Stimulated activated CD4-positive, alpha-beta T cell treated with anti-CD3 and anti-CD28 coated beads, Interleukin-2, amount 100 ng/mL, for 24 hours (primary cell): ENCODE measurements at places on chromosomes 12 and 14.

DNA sequence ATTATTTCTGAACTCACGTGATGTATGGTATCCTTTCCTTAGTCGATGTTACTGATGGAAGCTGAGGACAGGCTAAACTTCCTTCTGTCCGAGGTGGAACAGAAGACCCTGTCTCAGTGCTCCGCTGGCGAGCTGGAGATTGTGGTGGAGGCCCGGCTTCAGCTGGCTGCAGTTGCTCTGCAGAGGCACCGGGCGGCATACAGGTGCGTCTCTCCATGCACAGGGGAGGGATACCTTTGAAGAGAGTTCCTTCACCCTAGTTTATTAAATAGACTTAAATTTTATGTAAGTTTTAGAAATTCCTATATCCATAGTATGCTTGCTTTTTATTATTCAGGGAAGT lies 186.7 kb upstream of the NEDD1 start:
- DNase-seq = peak; percentile 23

DNA sequence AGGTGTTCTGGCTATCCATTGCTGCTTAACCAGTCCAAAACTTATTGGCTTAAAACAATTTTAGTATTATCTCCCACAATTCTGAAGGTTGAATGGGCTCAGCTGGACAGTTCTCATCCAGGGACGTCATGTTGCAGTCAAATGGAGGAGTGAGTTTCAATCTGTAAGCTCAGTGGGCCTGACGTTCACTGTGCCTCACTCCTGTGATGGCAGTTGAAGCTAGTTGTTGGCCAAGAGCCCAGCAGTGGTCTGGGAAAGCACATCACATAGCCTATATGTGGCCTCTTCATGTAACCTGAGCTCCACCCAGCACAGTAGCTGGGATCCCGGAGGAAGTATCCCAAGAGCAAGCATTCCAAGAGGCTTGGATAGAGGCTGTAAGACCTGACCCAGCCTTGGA lies 40.6 kb upstream of the CDKN3 start:
- DNase-seq = no peak

GRCh38 chr12:553216-554000 lies 93.7 kb downstream of the B4GALNT3 start:
- no peak for DNase-seq

DNA sequence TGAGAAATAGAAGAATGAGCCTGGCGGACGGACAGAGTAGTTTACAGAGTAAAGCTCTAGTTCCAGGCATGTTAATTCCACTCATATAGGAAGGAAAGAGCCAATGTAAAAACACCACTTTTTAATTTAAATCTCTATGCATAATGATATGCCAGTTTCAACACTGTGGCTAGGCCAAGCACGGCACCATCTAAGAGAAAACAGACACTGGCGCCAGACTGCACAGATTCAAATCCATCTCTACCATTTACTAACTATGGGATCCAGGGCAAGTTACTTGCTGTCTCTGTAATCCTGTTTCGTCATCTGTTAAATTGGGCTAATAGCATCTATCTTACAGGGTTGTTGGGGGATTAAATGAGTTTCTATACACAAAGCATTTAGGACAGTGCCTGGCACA lies 27.5 kb downstream of the RMST start:
- no peak for DNase-seq

- no peak for DNase-seq
Observed at GRCh38 chr14:58243790-58244555, 670 bp upstream of the PSMA3 start.

DNA sequence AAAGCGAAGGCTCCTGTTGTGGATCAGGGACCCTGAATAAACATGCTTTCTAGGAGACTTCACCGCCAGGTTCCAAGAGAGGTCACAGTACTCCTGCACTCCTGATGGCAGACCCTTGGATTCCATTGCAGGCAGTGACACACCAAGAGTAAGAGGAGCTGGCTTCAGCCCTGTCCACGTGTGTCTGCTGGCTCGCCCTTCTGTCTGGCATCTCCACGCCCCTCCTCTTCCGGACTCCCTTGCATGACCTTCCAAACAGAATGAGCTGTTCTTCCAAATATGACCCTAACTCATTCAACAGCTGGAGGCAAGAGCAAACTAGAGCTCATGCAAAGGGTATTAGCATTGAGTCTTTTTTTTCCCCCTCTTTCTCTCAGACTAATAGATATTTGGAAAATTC lies 233.0 kb upstream of the PLEKHG7 start:
- no peak for DNase-seq

- DNase-seq = no peak
Observed at GRCh38 chr14:105894125-105894977, 368.0 kb downstream of the TMEM121 start.

- no peak for DNase-seq
Observed at GRCh38 chr12:112810235-112810917, 18.8 kb downstream of the RPH3A start.

GRCh38 chr14:75307700-75308379 lies 29.2 kb downstream of the FOS start:
- DNase-seq = peak; percentile 86

DNA sequence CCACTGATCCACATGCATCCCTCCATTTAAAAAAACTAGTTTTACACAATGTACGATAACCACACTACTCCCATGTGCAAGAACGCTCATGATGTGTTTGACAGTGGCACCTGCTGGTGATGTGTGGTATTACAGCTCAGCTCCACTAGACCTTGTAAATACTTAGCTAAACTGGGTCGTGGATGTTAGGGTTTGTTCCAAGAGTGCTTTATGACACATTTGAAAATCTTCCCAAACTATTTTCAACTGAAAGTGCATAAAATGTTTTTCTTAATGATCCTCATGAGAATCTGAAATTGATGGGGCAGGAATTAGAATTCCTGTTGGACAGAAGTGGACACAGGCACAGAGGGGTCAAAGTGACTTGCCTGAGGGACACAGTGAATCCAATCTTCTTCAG lies 99.2 kb downstream of the SCARB1 start:
- peak; percentile 56 for DNase-seq

GRCh38 chr12:106078358-106079010 lies 60.3 kb downstream of the NUAK1 start:
- no peak for DNase-seq

- no peak for DNase-seq
Observed at GRCh38 chr12:8855891-8856290, 33.5 kb downstream of the A2ML1 start.

GRCh38 chr12:122836027-122836921 lies 1.0 kb downstream of the HIP1R start:
- DNase-seq = peak; percentile 35

DNA sequence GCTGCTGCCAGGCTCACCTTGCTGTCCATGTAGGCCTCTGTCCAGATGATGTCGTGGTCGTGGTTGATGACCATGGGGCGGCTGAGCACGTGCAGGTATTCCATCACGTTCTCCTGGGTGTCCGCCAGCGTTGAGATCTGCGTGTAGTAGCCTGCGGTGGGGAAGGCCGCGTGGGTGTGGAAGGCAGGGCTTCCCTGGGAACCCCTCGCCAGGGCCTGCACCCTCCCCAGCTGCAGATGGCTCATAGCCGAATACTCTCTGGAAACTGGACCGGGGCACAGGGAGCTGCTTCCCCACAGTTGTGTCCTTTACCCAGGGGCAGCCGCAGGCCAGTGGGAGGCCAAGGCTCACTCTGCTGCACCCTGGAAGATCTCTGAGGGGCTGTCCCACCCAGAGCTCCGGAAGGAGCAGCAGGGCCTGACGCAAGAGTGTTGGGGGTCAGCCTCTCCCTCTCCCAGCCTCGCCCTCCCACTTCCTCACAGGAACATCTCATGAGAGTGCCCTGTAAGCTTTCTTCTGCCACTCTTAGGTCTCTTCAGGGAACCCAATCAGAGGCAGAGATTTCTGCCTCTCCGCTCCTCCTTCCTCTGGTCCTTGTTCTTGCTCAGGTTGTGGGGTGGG lies 35.5 kb downstream of the CACNA2D4 start:
- DNase-seq = no peak

DNA sequence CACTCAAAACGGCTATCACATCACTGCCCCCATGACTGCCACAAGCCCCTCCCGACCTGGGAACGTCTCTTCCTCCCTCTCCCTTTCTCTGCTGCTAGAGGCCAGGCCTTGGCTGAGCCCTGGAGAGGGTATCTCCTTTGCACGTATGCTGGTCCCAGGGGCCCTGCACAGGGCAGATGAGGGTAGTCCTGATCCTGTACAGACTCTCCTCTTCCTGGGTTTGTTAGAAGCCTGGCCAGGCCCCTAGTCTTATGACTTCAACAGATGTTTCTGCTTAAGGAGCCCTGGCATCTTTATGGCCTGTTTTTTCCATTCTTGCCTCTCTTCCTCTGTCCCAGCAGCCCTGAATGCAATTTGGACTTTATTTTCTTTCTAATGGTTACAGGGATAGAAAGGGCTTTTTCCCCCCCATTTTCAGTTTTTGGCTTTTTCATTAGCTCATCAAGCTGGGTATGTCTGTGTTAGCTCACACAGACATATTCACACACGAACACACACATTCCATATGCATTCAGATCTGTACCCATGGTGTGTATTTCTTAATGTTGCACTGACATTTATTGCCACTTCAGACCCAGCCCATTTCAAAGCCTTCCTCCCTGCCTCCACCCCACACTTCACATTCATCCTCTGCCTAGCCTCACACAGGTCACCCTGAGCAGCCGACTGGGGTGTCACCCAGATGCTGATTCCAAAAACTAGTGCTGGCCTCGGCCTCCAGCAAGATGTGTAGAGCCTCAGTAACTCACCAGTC lies 203.2 kb downstream of the ZFP36L1 start:
- DNase-seq = no peak

- no peak for DNase-seq
Observed at GRCh38 chr12:224330-224729, 10.4 kb upstream of the SLC6A12 start.

DNA sequence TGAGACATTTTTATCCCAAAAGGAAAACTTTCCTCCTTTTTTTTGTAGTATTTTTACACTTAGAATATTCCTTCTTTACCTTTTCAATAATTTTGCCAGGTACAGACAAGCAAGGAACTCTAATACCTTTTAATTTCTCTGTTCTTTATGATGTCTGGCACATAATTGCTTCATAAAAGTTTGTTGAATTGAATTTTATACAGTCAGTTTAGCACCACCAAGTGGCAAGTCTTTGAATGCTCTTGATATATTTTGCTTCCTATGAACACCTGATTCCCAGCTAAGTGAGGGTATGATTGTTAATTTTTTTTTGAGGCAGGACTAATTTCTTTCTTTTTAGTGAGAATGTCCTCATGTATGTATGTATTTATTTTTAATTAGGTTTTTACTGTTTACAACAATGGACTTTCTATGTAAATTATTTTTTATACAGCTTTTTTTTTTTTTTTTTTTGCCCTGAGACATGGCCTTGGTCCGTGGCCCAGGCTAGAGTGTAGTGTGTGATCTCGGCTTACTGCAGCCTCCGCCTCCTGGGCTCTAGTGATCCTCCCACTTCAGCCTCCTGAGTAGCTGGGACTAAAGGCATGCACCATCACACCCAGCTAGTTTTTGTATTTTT lies 6.9 kb downstream of the TBC1D15 start:
- DNase-seq = no peak

DNA sequence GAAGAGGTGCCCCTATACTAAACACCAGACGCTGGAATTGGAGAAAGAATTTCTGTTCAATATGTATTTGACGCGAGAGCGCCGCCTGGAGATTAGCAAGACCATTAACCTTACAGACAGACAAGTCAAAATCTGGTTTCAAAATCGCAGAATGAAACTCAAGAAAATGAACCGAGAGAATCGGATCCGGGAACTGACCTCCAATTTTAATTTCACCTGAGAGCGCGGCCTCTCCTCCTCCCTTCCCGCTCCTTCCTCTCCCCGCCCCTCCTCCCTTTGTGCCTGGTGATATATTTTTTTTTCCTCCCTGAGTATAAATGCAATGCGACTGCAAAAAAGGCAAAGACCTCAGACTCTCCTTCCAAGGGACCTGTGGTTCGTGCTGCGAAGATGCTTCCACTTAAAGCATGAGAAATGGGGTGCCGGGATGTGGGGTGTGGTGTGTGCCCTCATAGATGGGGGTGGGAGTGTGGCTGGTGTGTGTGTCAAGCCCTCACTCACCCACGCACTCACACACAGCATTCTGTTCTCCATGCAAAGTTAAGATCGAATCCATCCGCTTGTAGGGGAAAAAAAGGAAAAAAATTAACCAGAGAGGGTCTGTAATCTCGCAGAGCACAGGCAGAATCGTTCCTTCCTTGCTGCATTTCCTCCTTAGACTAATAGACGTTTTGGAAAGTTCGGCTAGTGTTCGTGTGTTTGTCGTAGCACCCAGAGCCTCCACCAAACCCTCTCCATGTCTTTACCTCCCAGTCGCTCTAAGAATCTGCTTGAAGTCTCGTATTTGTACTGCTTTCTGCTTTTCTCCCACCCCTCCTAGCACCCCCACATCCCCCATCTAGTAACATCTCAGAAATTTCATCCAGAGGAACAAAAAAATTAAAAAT lies 4.5 kb downstream of the HOXC10 start:
- DNase-seq = no peak

GRCh38 chr14:35229792-35230089 lies 62.4 kb upstream of the PSMA6 start:
- DNase-seq = no peak

DNA sequence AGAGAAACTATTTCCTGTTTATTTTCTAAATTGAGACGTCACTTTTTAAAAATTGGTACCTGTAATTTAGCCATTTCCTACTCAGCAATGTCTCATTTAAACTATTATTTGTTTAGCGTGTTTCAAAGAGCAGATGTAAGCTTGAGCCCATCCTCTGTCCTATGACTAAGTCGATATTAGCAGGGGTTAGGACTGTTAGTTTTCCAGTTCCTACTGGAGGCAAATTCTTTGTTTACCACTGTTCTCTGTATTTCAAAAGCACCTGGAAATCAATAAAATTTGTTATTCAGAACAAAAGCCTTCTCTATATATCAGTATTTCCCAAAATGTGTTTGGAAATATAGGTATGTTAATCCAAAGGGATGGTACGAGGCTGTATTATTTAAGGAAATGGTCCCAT lies 42.4 kb downstream of the MDM2 start:
- no peak for DNase-seq

DNA sequence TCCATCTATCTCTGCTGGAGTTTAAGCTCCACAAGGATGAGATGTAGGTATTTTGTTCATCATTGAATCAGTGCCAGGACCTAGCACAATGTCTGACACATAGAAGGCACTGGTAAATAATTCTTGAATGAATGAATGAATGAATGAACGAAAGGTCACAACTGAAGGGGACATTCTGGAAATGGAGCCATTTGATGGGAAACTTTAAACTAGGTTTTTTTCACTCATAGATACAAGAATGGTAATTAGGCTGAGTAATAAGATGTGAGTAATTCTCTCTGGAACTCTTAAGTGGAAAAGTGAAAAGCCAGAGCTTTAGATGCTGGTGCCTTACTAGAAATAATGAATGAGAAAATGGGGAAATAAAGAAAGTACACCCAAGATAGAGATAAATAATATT lies 44.3 kb downstream of the SCN8A start:
- no peak for DNase-seq
